Cerebellar nuclear complex (tissue), 1 donor: ENCODE measurements at places on chromosomes 2 and 18.

DNA sequence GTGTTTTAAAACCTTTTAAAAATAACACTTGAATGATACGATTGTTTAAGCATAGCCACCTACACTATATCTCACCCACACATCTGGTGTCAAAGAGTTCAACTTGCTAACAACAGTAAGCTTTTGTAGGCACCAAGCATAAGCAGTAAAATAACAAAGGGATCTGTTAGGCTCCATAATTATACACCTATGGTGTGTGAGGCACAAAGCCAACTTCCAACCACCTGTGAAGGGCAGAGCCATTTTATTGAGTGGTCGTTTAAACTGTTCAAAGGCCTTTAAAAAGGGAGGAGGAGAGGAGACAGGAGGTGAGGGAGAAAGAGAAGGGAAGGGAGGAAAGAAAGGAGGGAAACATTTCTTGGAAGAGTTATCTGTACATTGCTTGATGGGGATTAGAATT is 27.9 kb downstream of the NEMP2 start:
- DNase-seq, result no peak

GRCh38 chr18:49652881-49653724 is 91.2 kb downstream of the LIPG start:
- no peak for DNase-seq

- no peak for DNase-seq
These were observed 87.5 kb upstream of the ALKAL2 start for GRCh38 chr2:375270-375955.

GRCh38 chr2:241575624-241576292 is 17.2 kb downstream of the BOK start:
- DNase-seq, result no peak

- no peak for DNase-seq
These were observed 783 bp upstream of the TXNL4A start for GRCh38 chr18:79989195-79989497.

- no peak for DNase-seq
These were observed 242.4 kb upstream of the ZNF521 start for GRCh38 chr18:25594351-25594750.

GRCh38 chr2:231212329-231212845 is 14.0 kb downstream of the ARMC9 start:
- no peak for DNase-seq

GRCh38 chr18:24567199-24567598 is 106.8 kb downstream of the HRH4 start:
- no peak for DNase-seq

GRCh38 chr2:176454893-176455815 is 185.9 kb downstream of the MTX2 start:
- no peak for DNase-seq

DNA sequence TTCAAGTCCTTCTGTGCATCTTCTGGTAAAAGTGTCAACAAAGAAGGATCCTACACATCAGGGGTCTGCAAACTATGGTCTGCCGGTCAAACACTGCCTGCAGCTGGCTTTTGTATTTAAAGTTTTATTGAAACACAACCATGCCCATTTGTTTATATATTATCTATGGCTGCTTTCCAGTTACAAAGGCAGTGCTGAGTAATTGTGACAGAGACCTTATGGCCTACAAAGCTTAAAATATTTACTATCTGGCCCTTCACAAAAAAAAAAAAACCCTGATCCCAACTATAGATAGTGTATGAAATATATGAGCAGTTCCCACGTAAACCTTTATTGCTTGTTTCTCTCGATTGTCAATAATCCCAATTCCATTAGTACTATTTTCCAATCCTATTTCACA is 101.4 kb downstream of the RBMS1 start:
- DNase-seq, result no peak
